Mesendoderm (in vitro differentiated cells): ENCODE measurements at places on chromosomes 5 and 9.

- DNase-seq = peak; percentile 98
Measured at GRCh38 chr9:127698985-127699670, 7.7 kb upstream of the CFAP157 start.

DNA sequence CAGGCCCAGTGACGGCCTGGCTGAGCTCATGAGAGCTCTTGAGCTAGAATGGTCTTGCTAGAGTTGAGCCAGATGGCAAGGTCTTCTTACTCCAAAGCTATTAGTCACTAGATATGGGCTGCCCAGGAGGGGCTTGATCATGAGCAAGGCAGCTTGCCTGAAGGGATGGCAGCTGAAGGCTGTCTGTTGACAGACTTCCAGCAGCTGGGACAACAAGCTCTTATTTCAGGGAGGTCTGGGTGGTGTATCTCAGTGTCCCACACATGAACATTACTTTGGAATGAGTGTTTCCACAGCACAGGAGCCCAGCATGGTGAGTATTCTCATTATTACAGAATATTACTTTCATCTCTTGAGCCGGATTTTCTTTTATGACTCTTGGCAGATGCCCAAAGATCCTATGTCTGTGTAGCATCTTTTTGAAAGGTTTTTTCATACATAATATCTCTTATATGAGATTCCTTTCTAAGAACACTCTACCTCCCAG, 414.1 kb downstream of the ARHGEF28 start:
- no peak for DNase-seq

- no peak for DNase-seq
Measured at GRCh38 chr5:173501922-173502321, 114.5 kb downstream of the BOD1 start.

DNA sequence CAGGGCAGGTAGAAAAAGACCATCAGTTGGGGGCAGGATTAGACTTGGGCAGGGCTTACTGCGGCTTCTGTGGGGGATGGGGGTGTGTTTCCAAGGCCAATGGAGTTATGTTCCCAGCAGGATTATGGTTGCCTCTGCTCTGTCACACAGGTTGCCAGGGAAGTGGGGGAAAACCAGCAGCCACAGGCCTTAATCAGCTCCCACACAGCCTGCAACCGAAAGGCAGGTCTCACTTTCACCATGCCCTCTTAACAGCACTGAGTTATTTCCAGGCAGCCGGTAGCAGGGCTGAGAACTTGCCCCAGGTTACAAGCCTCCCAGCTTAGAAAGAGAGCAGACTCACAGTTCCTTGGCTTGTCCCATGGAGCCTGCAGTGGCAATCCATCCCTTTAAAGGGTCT, 205.5 kb downstream of the FGF10 start:
- DNase-seq = peak; percentile 4

DNA sequence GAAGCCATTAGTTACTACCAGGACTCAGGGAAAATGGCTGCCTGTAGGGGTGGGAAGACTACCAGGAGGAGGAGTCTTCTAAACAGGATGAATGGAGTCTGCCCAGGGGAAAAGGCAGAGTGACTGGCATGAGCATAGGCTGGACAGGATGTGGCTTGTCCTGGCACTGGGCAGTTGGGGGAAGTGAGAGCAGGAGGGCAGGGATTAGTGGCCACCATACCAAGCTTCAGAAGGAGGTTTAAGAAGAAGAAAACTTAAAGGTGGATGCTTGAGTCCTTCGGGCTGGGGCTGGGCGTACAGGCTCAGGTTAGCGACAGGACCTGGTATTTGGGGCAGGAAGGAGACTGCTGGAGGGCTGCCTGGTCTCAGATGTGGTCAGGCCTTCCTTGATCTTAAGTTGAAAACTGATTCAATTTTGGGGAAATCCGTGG, 5.0 kb upstream of the NSD1 start:
- no peak for DNase-seq

DNA sequence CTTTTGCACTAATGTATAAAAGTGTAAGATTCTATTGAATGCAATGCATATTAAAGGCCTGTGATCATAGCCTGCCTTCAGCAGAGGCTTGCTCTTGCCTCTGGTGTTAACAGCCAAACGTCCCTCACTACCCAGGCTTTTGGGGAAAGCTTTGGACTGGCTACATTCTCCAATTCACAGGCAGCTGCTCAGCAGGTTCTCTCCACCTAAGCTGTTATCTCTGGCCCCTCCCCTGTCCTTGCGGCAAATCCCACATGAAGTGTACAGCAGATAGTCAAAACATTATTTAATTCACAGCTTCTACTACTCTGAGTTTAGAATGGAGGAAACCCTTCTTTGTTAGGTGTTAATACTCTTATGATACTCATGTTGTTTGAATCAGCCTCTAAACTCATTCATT, 45.9 kb upstream of the GADD45G start:
- DNase-seq = no peak

DNA sequence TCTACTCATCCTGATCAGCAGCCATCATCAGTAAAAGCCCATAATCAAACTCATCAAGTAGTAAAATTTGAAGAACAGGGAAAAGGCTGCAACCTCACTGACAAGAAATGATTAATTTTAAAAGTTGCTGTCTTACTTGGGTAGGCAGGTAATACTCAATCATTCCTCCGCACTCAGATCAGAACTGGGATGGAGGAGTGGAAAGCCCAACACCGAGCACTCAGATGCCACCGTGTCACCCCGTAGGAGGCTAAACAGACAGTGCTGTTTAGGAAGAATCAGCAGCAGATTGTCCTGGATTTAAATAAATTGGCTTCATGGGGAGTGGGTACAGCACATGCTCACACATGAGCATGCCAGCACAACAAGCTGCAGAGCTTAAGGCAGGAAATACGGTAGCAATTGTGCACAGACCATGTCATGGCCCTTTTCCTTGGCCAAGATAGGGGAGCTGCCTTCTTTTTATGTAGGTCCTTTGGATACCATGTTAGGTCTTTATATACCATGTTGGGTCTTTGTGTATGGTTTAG, 92.6 kb upstream of the CDH6 start:
- DNase-seq = no peak

DNA sequence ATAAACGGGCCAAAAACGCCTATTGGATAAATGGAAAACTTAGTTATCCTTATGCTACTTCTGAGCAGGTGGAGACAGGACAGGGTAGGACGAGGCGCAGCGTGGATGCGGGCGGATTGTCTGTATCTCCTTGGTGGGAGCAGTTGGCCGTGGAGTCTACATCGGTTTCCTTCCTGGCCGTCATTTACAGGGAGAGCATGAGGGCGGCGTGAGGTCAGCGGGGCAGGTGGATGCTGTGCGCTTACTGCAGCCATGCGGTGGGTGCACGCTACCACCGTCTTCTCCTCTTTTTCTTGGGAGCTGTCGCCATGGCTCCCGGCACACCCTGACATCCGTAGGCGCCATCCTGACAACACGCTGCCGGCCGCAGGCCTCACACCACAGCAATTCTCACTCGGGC, 121.3 kb downstream of the ADAMTS2 start:
- no peak for DNase-seq

- DNase-seq = no peak
Measured at GRCh38 chr5:172596638-172597231, 44.3 kb upstream of the NEURL1B start.
